SJCRH30 (cell line): ENCODE measurements at places on chromosomes 11 and 22. TPM values are rescaled to one million over a fixed set of nuclear protein-coding genes. Genes with fewer than 3 reads are reported as not detected.
A peak's percentile ranks its signal among the peaks of the same experiment; 100 is the strongest.

The GDPD4 gene
- not detected in 2 replicates for total RNA-seq

The OR5AP2 gene
- not detected in 2 replicates for total RNA-seq

The OR56B1 gene
- not detected in 2 replicates for total RNA-seq

The MYRF gene
- total RNA-seq = 0.02 and 0.05 TPM in 2 replicates

The FGF4 gene
- not detected in 2 replicates for total RNA-seq

The C22orf31 gene
- total RNA-seq = not detected in 2 replicates

DNA sequence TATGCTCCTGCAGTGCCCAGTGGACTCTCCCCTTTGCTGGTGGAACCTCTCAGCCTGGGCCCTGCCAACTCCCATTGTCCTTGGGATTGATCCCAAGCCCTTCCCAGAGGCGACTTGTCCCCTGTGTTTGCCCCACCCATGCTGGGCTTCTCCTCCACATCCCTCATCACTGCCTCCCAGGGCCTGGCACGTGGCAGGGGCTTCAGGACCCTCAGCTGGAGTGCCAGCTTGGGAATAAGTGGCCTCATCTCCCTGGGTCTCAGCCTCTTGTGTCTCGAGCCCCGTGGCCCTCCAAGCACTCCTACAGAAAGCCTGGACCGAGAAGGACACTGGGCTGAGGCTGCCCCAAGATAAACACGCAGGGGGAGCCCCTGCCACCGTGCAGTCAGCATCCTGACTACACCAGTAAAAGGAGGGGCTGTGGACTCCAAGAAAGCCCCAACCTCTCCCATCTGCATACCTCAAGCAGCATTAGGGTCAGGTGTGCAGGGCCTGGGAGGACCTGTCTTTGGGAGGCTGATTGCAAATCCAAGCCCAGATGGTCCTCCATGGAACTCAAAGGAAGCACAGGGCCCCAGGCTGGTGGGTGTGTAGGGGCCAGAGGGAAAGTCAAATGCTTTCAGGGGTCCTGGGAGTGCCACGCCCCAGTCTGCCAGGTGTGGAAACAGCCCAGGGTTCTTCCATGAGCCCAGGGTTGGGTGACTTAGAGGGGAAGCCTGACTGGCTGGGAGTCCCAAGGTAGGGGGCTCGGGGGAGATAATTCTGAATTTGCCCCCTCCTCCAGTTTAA, 9.5 kb upstream of the GNAZ start:
- H3K27ac ChIP-seq = no peak overlapping the region
- H3K36me3 ChIP-seq = no peaks in the 10 kb centered on the region
- no peaks in the 10 kb centered on the region for H3K4me1 ChIP-seq
- H3K4me3 ChIP-seq = no peak overlapping the region

GRCh38 chr11:122883646-122883979, 1.1 kb downstream of the JHY start:
- no peak for DNase-seq
- no peak overlapping the region for H3K27ac ChIP-seq
- no peaks in the 10 kb centered on the region for H3K4me1 ChIP-seq
- no peaks in the 10 kb centered on the region for H3K27me3 ChIP-seq
- H3K36me3 ChIP-seq = no peaks in the 10 kb centered on the region

- H3K27ac ChIP-seq = no peak overlapping the region
These were observed 43.8 kb upstream of the BARX2 start for GRCh38 chr11:129331871-129332274.

- no peak for DNase-seq
- H3K27me3 ChIP-seq = no peaks in the 10 kb centered on the region
- H3K4me3 ChIP-seq = no peak overlapping the region
- no peak overlapping the region for H3K27ac ChIP-seq
- no peaks in the 10 kb centered on the region for H3K4me1 ChIP-seq
These were observed 258.5 kb upstream of the KIRREL3 start for GRCh38 chr11:127259102-127259501.

GRCh38 chr11:85712953-85713352, 27.0 kb upstream of the CCDC89 start:
- peaks cover 61% of the 10 kb centered on the region for H3K36me3 ChIP-seq
- no peak for DNase-seq
- peaks cover 9% of the 10 kb centered on the region; the same call in 1 of the 2 replicates for H3K4me1 ChIP-seq
- no peak overlapping the region for H3K4me3 ChIP-seq
- H3K27ac ChIP-seq = no peak overlapping the region

DNA sequence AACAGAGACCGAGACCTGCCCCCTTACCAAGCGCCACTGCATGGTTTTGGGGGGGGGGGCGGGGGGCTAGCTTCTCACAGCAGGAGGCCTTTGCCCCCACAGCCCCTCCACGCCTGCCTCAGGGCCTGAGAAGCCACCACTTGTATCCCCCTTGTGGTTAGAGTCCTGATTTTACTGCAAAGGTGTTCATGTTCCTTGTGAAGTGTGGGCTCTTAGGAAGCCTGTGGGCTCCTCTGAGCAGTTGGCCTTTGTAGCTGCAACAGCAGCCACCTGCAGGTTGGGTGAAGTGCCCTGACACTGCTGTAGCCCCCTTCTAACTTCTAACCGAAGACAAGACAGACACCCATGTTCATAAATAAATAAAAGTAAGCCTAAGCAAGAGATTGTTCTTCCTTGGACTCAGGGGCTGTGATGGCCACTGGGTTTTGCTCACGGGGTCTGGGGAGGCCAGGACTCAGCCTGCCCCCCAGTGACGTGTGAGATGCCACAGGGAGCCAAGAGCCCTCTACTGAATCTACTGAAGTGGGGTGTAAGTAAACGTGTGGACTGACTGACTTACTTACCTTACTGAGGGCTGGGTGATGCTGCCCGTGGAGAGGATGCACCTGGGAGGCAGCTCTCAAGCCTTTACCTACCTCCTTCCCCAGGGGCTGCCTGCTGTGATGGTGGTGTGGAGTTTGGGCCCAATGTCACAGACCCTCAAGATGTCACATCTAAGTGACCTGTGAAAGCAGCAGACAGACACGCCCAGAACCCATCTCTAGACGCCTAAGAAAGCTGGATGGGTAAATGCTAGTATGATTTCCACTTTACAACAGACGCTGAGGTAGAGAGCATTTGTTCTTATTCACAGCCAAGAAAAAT, 25.8 kb downstream of the USP35 start:
- no peaks in the 10 kb centered on the region for H3K27me3 ChIP-seq
- H3K27ac ChIP-seq = no peak overlapping the region
- peaks cover 3% of the 10 kb centered on the region; the same call in 1 of the 2 replicates for H3K36me3 ChIP-seq
- DNase-seq = no peak

DNA sequence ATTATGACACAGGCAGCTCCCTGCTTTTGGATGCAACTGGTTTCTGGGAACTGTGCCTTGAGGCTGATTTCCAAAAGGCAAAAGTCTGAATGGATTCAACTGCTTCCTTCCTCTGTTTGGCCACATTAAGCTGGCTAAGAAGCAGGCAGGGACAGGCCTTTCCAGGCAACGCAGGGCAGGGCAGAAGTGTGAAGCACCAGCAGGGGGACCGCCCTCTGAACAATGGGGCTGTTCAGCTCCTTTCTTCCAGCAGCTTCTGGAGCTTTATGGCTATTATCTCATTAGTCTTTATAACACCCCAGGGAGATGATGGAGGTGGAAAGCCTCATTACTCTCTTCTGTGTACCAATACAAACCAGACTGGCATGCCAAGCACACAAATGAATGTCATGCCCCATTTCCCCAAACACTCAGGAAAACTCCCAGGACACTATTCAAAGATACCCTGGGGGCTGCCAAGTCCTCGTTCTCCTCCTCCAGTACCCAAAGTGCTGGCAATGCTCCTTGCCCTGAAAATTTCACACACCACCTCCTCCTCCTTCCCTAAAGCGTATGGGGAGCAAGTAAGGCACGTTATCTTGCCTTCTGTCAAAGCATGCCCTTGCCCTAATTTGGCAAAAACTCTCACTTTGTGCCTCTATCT, 21.3 kb downstream of the MORC2 start:
- no peaks in the 10 kb centered on the region for H3K27me3 ChIP-seq
- H3K27ac ChIP-seq = no peak overlapping the region
- H3K4me3 ChIP-seq = no peak overlapping the region
- peaks cover 60% of the 10 kb centered on the region for H3K36me3 ChIP-seq
- H3K4me1 ChIP-seq = no peaks in the 10 kb centered on the region
- DNase-seq = no peak

- 0 out of 2 replicates have a peak, but pooled peaks cover 3% of the 10 kb centered on the region for H3K4me1 ChIP-seq
- no peak overlapping the region for H3K27ac ChIP-seq
These were observed 1.8 kb upstream of the GP1BB start for GRCh38 chr22:19721330-19722177.

DNA sequence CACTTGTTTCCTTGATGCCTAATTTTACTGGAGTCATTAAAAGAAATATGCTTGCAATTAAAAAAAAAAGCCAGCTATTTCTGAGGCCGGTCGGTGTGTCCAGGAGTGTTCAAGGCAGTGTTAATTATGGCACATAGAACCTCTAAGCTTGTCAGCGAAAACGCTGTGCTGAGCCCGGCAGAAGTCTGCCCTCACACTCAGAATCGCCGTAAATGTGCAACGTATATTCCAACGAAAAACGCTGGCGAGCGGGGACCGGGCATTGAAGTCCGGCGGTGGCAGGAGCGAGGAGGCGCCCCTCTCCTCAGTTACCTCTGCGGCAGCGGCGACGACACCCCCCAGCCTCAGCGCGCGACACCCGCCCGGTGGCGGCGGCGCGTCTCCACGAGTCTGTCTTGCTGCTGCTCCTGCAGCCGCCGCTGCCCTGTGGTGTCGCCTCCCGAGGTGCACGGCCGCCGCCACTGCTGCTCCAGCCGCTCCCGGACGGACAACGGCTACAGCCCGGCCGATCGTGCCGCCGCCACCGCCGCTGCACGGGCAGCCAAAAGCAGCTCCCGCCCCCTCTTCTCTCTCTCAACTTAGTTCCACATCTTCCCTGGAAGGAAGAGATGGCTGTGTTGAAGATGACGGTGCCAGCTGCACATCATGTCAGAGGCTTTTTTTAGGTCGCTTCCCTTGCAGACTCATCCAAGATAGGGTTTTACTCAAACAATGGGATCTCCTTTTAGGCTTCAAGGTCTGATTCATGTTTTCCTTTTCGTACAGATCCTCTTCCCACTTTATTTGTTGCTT, 56.0 kb downstream of the JAM3 start:
- DNase-seq = no peak
- no peak overlapping the region for H3K4me3 ChIP-seq
- H3K27ac ChIP-seq = no peak overlapping the region
- peaks cover 19% of the 10 kb centered on the region; the same call in 1 of the 2 replicates for H3K36me3 ChIP-seq
- H3K4me1 ChIP-seq = peaks cover 19% of the 10 kb centered on the region
- no peaks in the 10 kb centered on the region for H3K27me3 ChIP-seq

DNA sequence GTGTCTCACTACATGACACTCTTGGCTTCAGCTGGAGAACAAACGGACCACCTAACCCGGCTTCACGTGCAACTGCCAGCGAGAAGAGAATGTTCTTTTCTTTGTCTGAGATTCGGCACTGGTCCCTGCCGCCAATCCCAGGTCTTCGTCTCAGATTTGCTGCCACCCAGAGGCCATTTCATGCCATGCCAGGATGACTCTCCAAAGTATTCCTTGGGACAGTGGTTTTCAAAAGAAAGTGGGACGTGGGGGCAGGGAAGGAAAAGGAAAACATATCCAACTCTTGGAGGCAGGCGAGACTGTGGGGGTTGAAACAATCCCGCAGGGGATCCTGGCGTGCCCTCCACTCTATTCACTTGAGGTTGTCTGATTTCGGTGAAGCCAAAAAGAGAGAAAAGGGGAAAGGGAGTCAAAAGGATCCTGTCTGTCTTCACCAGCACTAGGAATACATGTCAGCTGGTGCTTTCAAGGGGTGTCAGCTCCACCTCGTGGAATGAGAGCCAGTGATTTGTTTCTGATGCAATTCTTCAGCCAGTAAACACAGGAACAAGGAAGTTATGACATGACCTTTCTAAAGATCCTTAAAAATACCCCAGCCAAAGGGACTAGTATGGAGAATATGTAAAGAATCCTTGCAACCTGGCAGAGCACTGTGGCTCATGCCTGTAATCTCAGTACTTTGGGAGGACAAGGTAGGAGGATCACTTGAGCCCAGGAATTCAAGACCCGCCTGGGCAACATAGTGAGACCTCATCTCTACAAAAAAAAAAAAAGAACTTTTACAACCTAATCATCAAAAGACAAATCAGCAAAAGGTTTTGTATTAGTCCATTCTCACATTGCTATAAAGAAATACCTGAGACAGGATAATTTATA, 41.0 kb upstream of the APLNR start:
- peak overlapping the region; percentile 11 for H3K4me3 ChIP-seq
- no peaks in the 10 kb centered on the region for H3K27me3 ChIP-seq
- DNase-seq = peak; percentile 73
- no peak overlapping the region for H3K27ac ChIP-seq

GRCh38 chr11:2804189-2804588, 81.4 kb downstream of the CDKN1C start:
- no peaks in the 10 kb centered on the region for H3K36me3 ChIP-seq
- no peak for DNase-seq
- no peak overlapping the region for H3K4me3 ChIP-seq
- H3K4me1 ChIP-seq = no peaks in the 10 kb centered on the region; the same call in 1 of the 2 replicates

- H3K4me1 ChIP-seq = peaks cover 17% of the 10 kb centered on the region; the same call in 1 of the 2 replicates
- H3K36me3 ChIP-seq = no peaks in the 10 kb centered on the region
- H3K27ac ChIP-seq = no peak overlapping the region; the same call in 1 of the 2 replicates
- H3K27me3 ChIP-seq = no peaks in the 10 kb centered on the region
These were observed 46.6 kb downstream of the CWC15 start for GRCh38 chr11:94926698-94927237.

DNA sequence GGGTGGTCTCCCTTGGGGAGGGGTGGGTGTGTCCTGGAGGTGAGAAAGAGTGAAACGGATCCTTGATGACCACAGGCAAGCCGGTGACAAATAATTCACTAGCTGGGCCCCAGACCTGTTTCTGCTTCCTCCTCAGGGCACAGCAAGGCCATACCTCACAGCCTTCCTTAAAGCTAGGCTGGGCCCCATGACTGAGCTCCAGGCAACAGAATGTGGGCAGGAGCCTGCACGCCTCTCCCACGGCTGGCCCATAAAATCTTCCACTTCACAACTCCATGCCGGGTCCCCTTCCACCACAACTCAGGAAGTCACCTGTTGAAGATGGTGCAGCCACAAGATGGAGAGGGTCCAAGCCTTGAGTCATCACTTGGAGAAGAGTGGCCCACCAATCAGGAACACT, 23.9 kb downstream of the SLC22A12 start:
- no peaks in the 10 kb centered on the region for H3K36me3 ChIP-seq
- H3K4me3 ChIP-seq = no peak overlapping the region
- H3K4me1 ChIP-seq = no peaks in the 10 kb centered on the region
- no peak for DNase-seq
- H3K27ac ChIP-seq = no peak overlapping the region

DNA sequence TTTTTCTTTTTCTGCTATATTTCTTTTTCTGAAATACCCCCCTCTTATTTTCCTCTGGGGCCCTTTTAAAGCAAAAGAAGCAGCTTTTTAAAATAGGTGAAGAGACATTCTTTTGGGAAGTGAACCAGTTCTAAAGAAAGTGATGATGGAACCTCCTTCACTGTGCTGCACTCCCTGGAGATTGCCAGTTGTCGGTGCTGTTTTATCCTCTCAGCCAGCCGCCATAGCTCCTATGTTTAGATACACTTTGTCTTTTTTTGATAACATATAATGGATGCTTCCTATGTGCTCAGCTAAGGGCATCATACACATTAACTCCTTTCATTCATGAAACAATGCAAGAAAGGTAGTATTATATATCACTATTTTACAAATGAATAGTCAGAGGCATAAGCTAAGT, 14.0 kb downstream of the CFAP300 start:
- DNase-seq = no peak
- H3K27me3 ChIP-seq = no peaks in the 10 kb centered on the region
- no peak overlapping the region for H3K4me3 ChIP-seq
- H3K27ac ChIP-seq = no peak overlapping the region
- no peaks in the 10 kb centered on the region for H3K36me3 ChIP-seq
